EH (cell line): ENCODE measurements at places on chromosomes 5 and 9.

DNA sequence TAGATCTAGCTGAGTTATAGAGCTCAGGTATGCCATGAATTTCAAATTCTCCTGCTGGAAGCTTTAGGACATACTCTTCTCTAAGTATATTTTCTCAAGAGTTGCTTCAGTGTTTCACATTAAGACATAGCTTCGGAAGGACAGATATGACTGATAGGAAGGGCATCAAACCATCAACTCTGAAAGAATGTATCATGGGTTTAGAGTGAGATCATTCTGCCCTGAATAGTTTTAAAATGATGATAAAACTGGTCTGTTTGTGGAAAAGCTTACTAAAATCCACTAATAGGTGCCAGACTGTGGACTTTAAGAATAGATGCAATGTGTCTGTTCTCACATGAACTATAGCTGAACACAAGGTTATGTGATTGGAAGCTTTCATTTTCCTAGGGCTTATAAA, 8.4 kb downstream of the SPEF2 start:
- peak; percentile 67 for DNase-seq

GRCh38 chr5:141330299-141331080, at the start of gene PCDHGA1:
Gene PCDHGA1, plus strand, starts transcription at chr5:141330514.
- DNase-seq, result peak; percentile 71

GRCh38 chr5:39716532-39717028, 291.8 kb upstream of the DAB2 start:
- peak; percentile 73 for DNase-seq

DNA sequence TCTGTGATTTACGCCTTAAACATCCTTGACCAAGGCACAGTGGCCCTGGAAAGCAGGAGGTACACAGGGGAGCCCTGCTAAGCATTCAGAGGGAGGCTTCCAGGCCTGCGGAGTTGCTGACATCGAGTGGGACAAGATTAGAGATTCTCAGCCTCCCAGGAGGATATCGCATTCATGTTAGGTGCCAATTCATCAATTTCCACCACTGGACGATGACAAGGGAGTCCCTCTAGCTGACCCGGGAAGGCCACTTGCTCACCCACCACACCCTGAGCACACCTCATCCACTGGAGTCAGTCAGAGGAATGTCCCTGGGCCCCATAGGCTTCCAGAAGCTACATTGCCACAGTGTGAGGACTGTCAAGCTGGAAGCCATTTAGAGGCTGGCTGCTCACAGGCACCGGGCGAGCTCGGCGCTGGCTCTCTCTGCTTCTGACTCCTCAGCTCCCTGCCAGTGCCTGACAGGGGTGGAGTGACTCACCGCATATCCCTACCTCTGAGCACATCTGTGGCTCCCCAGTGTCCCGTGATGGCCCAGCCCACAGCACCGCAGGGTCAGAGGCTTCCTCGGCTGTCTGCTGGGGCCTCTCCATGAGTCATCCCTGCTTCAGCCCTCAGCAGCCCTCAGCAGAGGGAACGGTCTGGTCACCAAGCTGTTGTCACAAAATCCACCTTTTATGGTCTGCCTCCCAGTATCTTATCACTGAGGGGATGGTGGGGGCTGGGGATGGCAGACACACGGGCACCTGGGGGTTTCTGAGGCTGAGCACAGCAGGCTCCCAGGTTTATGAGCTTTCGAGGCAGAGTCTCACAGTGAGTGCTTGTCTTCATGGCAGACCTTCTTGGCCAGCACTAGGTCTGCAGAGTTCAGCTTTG, 117.5 kb downstream of the ZNF608 start:
- peak; percentile 97 for DNase-seq

- no peak for DNase-seq
Measured at GRCh38 chr9:97366889-97367288, 45.0 kb upstream of the TDRD7 start.

DNA sequence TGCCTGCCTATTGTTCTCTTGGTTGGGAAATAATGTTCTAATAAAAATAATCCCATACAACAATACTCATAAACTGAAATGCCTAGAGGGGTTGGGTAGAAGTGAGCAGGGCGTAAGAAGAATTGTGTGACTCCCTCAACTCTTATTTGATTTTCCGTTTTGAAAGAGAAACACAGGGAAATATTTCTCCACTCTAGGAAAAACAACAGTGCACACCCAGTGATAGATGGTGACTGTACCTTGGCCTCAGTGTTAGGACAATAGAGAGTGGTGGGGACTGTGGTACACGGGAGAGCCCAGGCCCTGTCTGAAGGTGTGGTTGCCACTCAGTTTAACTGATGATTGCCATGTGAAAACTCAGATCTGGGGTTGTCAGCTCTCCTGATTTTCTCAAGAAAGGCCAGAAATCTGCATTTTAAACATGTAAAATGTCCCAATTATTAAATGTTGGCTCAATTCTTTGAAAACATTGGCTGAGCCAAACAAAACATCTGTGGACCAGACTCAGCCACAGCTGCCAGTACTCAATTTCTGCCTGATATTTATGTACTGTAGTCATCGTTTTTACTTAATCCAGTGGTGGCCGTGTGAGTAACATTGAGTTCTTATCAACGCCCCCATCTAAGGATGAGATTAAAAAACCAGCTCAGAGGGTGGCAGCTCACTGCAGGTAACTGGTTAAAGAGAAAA, 103.8 kb upstream of the ZNF618 start:
- DNase-seq, result peak; percentile 50

GRCh38 chr9:136521537-136521936, 24.3 kb downstream of the NOTCH1 start:
- DNase-seq, result no peak

DNA sequence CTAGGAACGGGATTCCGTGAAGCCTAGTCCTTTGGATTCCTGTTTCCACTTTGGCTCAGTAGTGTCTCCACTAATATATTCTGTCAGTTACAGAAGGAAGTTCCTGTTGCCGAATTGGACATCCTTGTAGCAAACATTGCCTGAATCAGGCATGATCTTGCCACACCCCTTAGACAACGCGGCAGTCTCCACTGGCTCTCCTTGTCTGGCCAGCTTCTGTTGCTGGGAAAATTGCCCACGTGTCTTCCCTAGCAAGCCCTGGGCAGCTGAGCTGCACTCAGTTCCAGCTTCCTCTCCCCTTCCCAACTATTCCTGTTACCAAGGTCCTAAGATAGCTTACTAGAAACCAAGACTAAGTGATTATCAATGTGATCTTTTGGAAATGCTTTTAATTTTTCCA, 316.6 kb upstream of the RIOK2 start:
- DNase-seq, result peak; percentile 33

DNA sequence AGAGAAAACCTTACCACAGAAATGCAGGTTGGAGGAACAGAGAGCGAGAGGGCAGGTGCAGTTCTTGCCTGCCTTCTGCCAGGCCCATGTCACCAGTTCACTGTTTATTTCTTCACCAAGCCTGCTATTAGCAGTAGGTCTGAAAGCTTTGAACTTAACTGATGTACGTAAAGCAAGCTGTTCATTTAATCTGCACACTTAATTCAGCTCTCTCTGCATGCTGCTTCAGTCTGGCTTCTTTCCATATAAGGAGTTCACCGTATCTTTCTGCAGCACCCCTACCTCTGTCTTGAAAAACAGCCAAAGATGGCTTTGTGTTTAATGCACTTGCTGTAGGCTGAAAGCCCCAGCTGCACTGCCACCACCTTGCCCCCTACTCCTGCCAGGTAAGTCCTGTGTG, 205.1 kb downstream of the RAB3C start:
- DNase-seq, result no peak

DNA sequence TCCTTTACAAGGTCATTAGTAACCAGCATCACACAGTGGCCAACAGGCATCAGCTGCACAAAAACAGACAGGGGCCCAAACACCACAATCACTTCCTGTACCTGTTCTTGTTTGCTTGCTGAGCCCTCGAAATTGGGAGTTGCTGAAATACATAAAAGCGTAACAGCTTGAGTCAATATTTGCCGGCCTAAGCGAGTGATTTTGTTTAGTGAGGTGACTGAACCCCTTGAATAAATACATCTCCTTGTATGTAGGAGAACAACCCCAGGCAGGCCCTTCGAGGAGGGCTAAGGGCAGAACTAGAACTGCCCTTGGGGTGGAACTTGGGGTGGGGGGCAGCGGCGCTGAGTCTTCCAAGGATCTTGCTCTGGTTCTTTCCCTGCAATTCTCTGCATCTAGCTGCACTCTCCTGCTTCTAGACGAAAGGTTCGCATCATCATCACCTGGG, 502.5 kb downstream of the RASEF start:
- no peak for DNase-seq

DNA sequence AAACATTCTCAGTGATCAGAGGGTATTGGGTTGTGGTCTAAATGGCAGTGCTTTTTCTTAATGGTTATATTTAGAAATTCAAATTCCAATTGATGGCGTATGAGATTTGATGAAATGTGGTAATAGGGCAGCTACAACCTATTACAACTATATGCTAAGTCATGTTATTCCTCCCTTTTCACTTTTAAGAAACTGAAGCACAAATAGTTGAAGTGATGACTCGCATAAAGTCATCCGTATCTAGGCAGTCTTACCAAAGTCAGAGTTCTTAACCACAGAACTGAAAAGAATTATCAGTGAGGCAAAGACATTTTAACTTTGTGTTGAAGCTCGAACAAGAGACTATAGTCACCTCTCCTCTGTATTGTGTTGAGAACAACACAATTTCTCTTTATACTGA, 28.2 kb downstream of the C9orf152 start:
- peak; percentile 67 for DNase-seq

DNA sequence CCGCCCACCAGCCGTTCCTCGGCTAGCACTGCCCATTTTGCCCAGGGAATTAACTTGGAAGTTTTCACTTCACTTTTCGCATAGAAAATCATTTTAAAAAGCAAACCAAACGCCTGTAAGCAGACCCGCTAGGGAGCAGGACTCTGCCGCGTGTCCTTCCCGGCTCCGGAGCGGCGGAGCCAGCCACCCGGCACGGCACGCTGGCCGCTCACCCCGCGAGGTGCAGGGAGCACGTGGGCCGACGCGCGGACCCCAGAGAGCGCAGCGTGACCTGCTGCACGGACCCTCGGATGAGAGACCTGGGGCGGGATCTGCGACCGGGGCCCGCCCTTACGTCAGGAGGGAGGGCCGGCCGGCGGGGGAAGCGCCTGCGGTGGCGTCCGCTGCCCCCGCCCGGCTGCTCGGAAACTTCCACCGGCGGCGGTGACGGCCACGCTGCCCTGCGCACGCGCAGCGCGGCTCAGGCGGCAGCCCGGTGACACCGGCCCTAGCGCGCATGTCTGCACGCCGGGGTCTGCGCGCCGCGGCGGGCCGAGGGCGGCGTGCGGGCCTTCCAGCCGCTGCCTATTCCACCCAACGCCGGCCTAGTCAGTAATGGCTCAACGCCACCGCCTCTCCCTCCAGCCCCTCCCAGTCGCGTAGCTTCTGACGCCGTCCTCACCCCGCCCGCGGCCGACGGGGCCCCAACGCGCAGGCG, 507 bp upstream of the TENT4A start:
- peak; percentile 96 for DNase-seq

GRCh38 chr9:108905494-108905893, 28.4 kb downstream of the ELP1 start:
- no peak for DNase-seq

DNA sequence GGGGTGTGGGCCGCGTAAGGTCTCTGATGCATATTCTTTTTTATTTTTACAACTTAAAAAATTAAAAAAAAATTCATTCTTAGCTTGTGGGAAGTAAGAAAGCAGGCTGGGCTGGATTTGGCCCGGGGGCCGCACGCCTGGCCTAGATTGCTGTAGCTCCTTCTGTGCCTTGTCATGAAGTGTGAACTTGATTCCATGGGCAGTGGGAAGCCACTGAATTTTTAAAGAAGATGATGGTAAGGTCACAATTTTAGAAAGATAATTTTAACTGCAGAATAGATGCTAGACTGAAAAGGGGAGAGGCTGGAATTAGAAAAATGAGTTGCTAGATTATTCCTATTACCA, 56.1 kb downstream of the EHMT1 start:
- DNase-seq, result no peak

GRCh38 chr5:68714810-68715209, 379.0 kb upstream of the SLC30A5 start:
- DNase-seq, result no peak

DNA sequence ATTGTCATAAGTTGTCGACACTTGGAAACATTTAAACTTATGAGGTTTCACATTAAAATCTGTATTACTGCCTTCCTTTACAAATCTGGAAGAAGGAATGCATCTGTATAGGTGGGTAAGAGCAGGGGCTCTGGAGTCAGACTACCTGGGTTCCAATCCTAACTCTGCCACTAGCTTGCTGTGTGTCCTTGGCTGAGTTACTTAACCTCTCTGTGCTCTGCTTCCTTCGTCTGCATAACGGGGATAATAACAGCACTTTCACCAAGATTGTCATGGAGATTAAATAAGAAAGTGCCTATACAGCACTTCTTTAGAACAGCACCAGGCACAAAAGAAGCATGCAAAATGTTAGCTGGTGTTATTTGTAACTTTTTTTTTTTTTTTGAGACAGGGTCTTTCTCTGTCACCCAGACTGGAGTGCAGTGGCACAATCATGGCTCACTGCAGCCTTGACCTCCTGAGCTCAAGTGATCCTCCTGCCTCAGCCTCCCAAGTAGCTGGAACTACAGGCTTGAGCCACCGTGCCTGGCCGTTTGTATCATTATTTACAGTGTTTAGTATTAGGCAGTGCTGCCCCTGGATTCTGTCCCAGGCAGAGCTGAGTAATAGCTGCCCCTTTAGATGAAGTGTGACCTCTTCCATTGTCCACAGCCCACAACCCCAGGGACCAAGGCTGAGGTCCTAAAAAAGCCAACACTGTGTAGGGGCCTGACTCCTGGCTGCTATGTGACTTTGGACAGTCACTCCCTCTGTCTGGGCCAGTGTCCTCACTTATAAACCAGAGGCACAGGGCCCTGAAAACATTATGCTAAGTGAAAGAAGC, 25.4 kb upstream of the TTLL11 start:
- no peak for DNase-seq
